GM06990 (cell line): ENCODE measurements at places on chromosomes 7 and 10.

- no peak for DNase-seq
These were observed 176.1 kb upstream of the SEMA3C start for GRCh38 chr7:81094952-81095351.

GRCh38 chr10:133383551-133383950, 4.5 kb downstream of the PAOX start:
- DNase-seq: no peak

DNA sequence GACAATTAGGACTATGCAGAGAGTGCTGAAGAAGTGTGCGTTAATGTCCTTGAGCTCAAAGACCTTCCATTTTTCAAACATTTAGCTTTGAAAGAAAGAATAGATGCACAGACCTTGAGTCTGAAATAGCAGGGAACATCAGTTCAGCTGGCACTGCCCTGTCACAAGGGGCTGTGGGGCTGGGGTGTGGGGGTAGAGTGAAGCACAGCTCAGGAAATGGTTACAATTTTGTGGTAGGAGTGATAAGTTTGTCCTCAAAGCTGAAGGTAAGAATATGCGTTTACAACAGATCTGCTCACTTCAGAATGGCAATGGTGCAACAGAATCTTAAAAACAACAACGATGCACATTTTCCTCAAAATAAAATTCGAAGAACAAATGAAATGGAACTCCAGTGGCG, 33.6 kb downstream of the SMKR1 start:
- DNase-seq: no peak

GRCh38 chr10:29119374-29119773, 169.5 kb upstream of the LYZL1 start:
- no peak for DNase-seq

- DNase-seq: no peak
These were observed 202.8 kb upstream of the DKK1 start for GRCh38 chr10:52111101-52111891.

DNA sequence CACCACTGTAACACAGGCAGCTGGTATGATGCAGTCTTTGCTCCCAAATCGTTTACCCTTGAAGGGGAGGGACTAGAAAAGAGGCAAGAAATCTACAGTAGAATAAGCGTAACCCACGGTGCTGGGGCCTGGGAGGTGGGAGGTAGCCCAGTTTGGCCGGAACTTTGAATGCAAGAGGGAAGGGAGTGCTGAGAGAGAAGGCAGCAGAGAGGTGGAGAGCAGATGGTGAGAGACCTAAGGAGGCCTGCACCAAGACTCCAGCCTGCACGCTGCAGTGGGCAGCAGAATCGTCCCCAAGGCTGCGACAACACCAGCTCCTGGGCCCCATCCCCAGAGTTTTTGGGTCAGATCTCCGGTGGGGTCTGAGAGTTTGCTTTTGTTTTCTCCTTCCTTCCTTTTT, 547.5 kb downstream of the GALNT17 start:
- no peak for DNase-seq

GRCh38 chr10:9451211-9451773, 1396.8 kb downstream of the GATA3 start:
- DNase-seq: no peak

DNA sequence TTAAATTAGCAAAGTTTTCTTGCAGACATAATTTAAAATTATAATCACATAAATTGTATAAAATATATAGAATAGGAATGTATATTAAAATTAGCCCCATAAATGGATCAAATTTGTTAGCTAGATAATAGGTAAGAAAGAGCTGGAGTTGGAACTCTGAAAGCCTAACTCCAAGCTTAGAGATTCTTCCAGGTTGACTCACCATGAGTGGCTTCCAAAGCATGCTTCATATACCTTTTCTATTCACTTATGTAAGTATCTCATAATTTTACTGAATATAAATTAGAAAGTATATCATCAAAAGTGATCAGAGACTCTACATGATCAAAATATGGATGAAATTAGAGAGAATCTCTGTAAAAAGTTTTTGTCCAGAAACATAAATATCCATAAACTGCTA, 320.7 kb upstream of the MAGI2 start:
- DNase-seq: no peak

DNA sequence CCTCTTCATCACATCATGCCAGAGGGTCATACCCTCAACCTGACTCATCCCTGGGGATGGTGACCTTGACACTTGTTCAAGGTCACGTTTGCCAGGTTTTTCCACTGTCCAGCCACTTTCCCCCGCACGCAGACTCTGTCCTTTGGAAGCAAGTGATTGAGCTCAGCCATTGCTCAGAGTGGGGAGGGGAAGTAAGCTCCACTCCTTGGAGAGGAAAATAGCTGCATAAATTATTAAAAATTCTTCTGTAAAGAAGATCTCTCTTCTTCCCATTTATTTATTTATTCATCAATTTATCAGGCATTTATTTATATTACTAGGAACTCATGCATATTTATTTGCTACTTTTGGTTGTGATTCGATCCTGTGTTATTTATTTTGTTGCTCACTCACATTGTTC, 88.0 kb downstream of the GLRX3 start:
- no peak for DNase-seq

- no peak for DNase-seq
These were observed 107.0 kb downstream of the FAM53B start for GRCh38 chr10:124637091-124637700.

GRCh38 chr7:8197994-8198698, 63.8 kb downstream of the ICA1 start:
- no peak for DNase-seq

DNA sequence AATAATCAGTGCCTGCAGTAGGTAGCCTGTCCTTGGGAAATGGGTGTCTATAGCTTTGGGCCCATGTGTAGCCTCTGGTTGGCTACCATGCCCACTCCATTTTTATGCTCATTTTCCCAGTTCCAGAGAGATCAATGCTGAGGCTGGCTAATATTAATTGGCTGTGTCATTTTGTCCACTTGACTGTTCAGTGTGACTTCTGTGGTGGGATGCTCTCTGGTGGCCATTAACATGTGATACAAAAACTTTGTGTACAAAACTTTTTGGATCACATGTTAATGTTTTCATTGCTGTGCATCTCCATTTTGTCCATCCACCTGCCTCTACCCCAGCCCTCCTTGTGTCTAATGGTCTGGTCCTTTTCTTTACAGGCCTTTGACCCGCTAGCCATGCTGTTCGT, 22.7 kb downstream of the VIM start:
- DNase-seq: no peak

- no peak for DNase-seq
These were observed 31.6 kb downstream of the ZNF117 start for GRCh38 chr7:64959072-64959747.

- no peak for DNase-seq
These were observed 19.2 kb downstream of the ARMC10 start for GRCh38 chr7:103094102-103094501.

DNA sequence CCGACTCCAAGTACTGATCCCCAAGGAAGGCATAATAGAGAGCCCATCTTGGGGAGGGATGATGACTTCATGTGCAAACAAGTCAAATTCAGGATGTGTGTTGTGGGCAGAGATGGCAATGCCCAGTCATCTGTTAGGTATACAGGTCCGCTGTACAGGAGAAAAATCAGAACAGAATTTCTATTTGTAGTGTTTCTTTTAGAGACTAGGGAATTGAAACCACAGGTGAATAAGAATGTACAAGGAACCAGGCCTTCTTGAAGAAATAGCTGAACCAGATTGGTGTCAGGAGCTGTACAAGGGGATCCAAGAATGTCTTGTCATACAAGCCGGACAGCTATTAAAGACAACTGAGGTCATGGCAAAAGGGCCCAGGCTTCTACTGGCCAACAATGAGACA, 147.9 kb downstream of the PFKFB3 start:
- DNase-seq: no peak

DNA sequence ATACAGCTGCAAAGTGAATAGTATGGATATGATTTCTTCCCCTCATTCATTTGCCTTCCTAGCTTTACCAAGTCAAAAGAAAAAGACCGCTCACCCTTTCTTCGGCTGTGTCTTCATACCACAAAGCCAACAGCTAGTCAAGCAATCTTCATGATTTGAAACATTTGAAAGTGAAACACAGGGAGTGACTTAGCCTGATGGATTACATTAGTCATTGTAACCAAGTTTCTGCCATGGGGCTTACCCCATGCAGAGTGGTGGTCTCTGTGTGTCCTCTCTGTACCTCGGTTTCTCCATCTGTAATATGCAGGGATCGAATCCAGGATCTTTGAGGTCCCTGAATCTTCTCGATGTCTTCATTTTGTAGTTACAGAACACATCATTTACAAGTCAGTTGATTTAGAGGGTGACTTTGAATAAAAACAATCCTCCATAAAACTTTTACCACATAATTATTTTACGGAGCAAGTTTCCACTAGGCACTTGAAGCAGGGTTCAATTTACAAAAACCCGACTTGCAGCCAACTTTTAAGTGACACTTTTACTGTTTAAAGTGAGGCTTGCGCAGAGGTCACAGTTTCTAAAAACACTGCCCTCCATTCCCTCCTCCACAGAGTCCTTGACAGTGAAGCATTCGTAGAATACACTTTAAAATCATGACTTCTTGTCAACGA, 2.2 kb upstream of the LGI1 start:
- no peak for DNase-seq

DNA sequence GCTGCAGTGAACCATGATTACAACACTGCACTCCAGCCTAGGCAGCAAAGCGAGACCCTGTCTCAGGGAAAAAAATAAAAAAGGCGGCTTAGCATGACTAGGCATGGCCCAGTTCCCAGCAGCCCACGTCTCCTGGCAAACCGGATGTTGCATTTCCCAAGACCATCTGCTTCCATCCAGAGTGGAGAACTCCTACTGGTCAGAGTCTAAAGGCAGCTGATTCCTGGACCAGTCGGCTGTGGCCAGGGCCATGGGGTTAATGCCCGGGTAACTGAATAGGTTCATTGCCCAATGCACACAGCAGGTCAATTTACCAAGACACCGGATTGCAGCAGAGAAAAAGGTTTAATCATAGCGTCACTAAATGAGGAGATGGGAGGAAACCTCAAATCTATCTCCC, 133.1 kb downstream of the MYL10 start:
- no peak for DNase-seq
